ENCODE measurements at places on chromosomes 6 and 20.
A peak's percentile ranks its signal among the peaks of the same experiment; 100 is the strongest.

GRCh38 chr6:74573613-74574012 lies 632.2 kb downstream of the COL12A1 start:
- DNase-seq: no peak

DNA sequence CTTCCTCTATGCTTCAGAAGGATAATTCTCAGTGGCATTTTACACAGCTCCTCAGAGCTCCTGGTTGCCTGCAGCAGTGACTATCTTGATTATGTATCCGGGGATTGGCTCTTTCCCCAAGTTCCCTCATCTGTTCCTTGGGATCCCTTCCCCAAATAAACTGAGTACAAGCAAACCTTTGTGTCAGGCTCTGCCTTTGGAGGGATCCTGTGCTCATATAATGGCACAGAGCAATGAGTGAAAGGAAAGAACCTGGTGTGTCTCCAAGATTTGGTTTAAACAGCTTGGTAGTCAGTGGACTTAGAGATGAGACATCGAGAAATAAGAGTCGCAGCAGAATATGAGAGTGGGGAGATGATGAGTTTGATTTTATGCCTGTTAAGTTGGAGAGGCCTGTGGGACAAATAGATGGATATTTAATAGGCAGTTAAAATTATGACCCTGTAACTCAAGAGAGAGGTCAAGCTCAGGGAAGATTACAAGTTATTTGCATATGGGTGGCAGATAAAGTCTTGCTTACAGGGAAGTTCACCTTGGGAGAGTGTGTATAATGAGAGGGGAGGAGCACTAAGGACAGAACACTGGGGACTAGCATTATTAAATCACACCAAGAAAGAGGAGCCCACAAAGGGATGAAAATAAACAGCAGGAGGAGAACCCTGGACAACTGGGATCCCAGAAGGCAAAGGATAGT lies 44.1 kb upstream of the GCLC start:
- no peak for DNase-seq

DNA sequence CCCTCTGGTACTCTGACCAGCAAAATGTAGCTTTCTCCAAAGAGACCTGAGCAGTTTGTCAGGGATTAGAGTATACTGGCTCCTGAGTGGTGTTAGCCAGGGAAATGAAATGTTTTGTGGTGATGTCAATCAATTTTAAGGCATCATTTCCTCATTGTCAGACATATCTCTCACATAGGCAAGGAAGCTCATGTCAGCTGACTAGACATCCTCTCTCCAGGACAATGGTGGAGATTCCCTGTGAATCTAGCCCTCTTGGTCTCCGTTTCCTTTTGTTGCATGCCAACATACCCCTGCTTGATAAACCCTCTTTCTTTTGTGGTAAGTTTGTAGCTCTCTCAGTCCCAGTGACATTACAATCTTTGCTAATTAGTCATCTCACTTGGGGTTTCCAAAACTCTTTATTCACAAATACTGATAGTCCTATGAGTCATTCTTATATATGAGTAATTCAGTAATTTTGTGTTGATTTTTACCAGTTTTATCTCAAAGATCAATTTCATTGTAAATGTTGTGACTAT lies 135.6 kb upstream of the PTPRK start:
- no peak for DNase-seq

- no peak for DNase-seq
Measured at GRCh38 chr20:51651921-51652549, 109.5 kb upstream of the NFATC2 start.

GRCh38 chr20:58184984-58185383 lies 43.5 kb downstream of the ANKRD60 start:
- no peak for DNase-seq

GRCh38 chr20:4369798-4370124 lies 351.9 kb upstream of the PRND start:
- DNase-seq: peak; percentile 8

GRCh38 chr20:62840244-62841197 lies 21.1 kb downstream of the TCFL5 start:
- no peak for DNase-seq

DNA sequence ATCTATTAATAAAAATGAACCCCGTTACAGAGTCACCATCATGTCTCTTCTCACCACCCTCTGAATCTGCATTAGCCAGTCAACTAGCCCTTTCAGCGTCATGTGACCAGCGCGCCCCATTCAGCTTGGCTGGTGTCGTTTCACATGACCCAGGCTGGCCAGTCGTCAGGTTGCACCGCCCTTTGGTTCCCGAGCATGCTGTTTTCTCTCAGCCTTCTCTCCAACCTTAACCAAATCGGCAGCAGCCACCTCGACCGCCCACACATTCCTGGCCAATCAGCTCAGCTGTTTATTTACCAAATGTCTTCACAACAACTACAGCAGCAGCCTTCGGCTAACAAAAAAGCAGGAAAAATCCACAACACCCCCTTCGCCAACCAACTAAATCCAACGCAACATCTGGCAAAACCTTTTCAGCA lies 5.6 kb downstream of the SRSF3 start:
- peak; percentile 77 for DNase-seq

- DNase-seq: no peak
Measured at GRCh38 chr6:98416027-98416426, 418.3 kb upstream of the POU3F2 start.

DNA sequence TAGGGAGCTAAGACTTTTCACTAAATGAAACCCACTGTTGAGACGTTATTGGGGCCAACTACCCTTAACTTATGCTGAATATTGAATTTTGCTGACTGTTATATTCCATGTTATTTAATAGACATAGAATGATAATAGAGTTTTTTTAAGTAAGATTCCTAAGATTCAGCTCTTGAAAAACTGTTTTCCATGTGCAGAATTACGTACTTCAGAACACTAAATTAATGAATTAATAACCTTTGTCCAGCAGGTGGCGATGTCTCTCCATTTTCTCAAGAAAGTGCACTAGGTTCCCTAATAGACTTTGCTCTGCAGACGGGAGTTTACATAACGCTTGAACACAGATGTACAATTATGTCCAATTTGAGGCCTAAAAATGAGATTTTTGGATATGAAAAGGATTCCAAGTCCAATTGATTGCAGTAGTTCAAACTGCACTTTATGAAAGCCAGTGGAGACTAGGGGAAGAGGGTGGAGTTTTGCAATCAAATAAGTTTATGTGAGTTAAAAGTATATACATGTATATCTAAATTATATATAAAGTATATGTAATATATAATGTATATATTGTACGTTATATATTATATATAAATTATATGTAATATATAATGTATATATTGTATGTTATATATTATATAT lies 282.1 kb downstream of the UST start:
- DNase-seq: peak; percentile 87

GRCh38 chr20:49278818-49279676 lies 1.2 kb upstream of the ZNFX1 start:
- peak; percentile 50 for DNase-seq

Measured in CD4-positive, alpha-beta T cell treated with Interleukin-10 for 1 hour (primary cell).